ENCODE measurements at places on chromosomes 6 and 20. TPM values are rescaled to one million over a fixed set of nuclear protein-coding genes. Genes with fewer than 3 reads are reported as not detected.

Gene TINAG
- polyA plus RNA-seq, result not detected

DNA sequence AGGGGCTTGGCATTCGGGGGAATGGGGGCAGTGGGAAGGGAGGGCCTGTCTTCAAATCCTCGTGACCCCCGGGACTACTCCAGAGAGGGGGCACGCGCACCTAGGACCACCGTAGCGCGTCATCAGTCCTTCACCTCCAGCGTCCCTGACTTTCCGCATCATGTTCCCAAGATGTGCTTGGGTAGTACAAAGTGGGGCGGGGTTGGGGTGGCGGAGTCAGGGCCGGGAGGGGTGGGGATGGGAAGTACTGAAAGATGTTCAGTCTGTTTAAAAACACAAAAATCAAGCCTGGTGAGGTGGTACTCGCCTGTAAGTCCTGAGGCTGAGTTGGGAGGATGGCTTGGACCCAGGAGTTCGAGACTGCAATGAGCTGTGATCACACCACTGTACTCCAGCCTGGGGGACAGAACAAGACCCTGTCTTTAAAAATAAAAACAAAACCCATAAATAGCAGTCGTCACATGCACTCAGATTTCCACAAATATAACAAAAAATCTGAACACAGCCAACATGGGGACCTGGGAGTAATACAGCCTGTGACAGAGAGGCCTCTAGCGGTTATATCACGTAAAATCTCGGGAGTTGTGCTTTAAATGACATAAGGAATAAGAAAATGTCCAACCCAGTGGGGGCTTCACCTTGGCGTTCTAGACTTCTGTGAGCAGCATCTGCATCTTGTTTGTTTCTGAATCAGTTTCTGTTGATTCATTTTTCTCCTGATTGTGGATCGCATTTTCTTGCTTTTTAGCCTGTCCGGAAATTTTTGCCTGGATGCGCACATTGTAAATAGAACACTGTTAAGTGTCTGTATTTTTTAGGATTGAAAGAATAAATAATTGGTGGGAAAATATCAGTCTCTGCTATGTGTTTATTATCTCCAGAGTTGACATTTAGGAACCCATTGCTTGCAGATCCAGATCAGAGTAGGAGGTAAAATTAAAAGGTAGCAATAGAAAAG lies 698 bp upstream of the LRP11 start:
- DNase-seq, result no peak

DNA sequence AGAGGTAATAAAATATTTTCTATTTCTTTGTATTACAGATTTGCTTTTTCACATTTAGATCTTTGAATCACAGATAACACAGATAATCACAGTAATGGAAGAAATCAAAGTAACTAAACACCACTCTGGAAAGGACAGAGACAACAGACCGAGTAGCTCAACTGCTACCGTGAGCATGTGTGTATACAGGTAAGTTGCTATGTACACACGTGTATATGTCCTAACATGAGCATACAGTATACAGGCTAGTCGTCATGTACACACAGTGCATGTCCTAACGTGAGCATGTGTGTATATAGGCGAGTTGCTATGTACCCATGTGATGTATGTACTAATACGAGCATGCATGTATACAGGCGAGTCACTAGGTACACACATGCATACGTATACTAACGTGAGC lies 379.0 kb downstream of the THBS2 start:
- DNase-seq, result no peak

DNA sequence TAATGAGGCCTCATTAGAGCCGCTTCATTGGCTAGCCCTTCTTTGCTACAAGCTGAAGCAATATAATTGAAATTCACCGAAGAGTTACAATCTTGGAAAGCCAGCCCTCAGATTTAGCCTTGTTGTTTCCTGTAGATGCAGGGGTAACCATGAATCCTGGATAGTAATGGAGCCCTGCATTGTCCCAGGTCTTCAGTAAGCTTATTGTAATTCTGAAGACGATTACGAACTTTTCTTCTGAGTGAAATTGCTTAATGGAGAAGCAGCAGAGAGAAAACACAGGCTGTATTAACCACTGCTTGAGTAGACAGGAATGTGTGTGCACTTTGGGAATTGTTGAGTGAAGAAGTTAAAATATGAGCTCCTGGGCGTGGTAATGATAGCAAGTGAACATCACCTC lies 26.3 kb upstream of the NAA20 start:
- no peak for DNase-seq

- no peak for DNase-seq
Measured at GRCh38 chr6:17470202-17470937, 77.0 kb downstream of the CAP2 start.

DNA sequence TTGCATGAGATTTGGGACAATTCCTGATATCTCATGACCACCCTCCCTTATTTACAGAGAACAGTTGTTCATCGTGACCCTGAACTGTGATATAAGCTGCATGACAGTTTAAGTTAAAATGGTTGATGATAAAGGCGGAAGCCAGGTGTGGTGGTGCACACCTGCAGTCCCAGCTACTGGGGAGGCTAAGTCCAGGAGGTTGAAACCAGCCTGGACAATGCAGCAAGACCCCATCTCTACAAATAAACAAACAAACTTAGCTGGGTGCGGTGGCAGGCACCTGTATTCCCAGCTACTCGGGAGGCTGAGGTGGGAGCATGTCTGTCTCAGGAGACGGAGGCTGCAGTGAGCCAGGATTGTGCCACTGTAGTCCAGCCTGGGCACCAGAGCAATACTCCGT lies 24.1 kb downstream of the COL20A1 start:
- no peak for DNase-seq

- DNase-seq, result no peak
Measured at GRCh38 chr6:152858141-152858540, 107.5 kb downstream of the VIP start.

- no peak for DNase-seq
Measured at GRCh38 chr20:40960101-40960500, 68.5 kb upstream of the TOP1 start.

All from BJ (cell line).